ENCODE measurements at places on chromosomes 12 and 14.

DNA sequence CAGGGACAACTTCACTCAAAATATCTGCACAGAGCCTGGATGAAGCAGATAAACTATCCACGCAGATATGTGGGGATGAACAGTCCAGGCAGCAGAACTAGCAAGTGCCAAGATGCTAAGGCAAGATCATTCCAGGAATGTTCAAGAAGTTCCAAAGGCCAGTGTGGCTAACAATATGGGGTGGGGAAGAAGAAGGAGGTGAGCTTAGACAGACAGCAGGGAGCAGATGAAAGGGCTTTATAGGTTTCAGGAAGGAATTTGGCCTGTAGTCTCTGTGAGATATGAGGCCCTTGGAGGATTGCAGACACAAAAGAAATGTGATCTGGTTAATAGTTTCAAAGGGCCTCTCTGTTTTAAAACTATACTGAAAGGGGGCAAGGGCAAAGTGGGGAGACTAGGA lies 63.5 kb upstream of the PPM1H start:
- no peak for DNase-seq

- peak; percentile 79 for DNase-seq
Observed at GRCh38 chr12:1592444-1593173, 1.8 kb downstream of the FBXL14 start.

DNA sequence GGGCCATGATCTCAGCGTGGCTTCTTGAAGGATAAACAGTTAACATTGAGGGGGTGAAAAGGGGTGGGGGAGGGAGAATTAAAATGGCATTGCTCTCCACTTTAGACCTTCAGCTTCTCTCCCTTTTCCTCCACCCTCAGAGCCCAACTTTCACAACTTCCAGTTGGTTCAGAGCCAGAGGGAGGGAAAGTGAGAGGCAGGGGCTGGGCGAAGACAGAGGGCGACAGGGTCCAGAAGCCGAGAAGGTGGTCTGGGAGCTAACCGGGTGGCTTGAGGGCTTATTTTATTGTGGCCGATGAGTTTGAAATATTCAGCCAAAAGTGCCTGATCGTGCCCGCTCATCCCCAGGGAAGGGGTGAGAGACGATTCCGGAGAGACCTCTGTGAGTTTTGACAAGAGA lies 4.1 kb downstream of the BMP4 start:
- no peak for DNase-seq

- no peak for DNase-seq
Observed at GRCh38 chr12:112728864-112729263, 62.7 kb upstream of the RPH3A start.

- peak; percentile 69 for DNase-seq
Observed at GRCh38 chr12:116142936-116143898, 134.3 kb downstream of the MED13L start.

- DNase-seq = no peak
Observed at GRCh38 chr14:85579942-85580341, 50.0 kb downstream of the FLRT2 start.

Measured in muscle of back (tissue), 13 donors.